ENCODE measurements at places on chromosomes 7 and 10. TPM values are rescaled to one million over a fixed set of nuclear protein-coding genes. Genes with fewer than 3 reads are reported as not detected.
A peak's percentile ranks its signal among the peaks of the same experiment; 100 is the strongest.

CACNA2D1 gene
- 0.42 TPM for polyA plus RNA-seq

PRPS1L1 gene
- not detected for polyA plus RNA-seq

URGCP gene
- 11.7 TPM for polyA plus RNA-seq

CAV2 gene
- polyA plus RNA-seq: 29.7 TPM

LIPJ gene
- polyA plus RNA-seq: 0.11 TPM

PDZD8 gene
- 9.3 TPM for polyA plus RNA-seq

CCDC201 gene
- polyA plus RNA-seq: not detected

IFIT1B gene
- polyA plus RNA-seq: not detected

DNA sequence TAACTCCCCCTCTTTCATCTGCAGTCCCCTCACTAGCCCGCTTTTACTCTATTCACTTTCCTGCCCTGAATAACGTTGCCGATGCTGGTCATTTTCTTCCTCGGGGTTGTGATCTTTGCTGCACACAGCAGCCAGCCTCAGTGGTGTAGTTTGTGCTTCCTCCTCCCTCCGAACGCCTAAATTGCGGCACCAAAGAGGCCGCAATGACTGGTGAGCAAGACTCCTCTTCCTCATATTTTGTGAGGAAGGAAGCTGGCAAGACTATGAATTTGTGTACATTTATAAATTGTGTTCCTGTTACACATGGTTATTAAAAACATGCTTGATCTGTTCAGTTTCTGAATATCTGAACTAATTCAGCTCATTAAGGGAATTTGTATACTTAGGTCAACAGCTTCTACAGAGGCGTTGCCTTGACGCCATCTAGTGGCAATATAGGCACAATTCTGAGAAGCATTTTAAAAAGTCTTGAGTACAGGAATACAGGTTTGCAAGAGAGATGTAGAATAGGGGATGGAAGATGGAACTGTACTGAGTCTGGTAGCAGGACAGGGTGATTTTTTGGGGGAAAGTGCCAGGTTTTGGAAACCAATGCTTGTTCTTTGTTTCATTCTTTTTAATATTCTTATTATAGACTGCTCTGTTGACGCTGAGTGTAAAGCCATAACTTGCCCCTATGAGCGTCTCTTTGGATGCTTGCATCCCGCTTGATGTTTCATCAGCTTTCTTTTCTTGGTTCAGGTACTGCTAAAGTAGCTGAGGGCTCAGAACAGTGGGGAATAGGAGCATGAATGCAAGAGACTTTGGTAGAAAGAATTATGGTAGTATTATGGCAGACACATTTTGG lies 4.1 kb upstream of the TAS2R5 start:
- no peaks in the 10 kb centered on the region for H3K4me1 ChIP-seq
- no peak overlapping the region for H3K27ac ChIP-seq
- no peaks in the 10 kb centered on the region for H3K36me3 ChIP-seq
- no peaks in the 10 kb centered on the region for H3K27me3 ChIP-seq
- DNase-seq: no peak

DNA sequence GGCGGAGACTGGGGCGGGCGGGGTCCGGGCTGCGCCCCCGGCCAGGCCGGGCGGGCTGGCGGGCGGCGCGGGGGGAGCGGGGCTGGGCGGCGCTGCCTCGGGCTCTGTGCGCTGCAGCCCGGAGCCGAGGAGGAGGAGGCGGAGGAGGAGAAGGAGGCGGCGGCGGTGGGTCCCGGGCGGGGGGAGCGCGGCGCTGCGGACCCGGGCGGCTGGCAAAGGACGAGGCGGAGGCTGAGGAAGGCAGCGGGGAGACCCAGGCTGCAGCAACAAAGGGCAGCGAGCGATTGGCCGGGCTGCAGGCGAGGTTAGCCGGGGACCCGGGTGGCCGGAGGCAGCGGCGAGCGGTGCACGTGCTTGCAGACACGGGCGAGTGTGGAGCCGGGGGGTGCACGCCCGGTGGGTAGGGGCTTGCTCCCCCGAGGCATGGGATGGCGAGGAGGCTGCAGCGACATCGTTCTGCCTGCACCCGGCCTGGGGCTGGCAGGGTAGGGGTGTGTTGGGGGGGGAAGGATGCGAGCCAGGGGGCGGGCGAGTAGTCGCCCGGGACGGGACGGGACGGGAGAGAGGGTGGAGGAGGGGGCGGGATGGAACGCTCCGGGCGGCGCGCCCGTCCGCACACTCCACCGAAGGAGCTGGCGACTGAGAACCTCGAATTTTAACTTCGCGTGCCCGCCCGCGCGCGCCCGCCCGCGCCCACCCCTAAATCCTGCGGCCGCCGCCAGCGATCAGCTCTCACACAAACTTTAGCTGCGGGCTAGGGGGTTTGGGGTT lies 844 bp upstream of the KAT6B start:
- peak overlapping the region; percentile 77 for H3K27ac ChIP-seq
- peaks cover 13% of the 10 kb centered on the region for H3K4me1 ChIP-seq
- DNase-seq: no peak
- no peaks in the 10 kb centered on the region for H3K27me3 ChIP-seq
- peak overlapping the region; percentile 91 for H3K4me3 ChIP-seq
- no peaks in the 10 kb centered on the region for H3K36me3 ChIP-seq

- H3K27ac ChIP-seq: no peak overlapping the region
- no peak for DNase-seq
- H3K4me1 ChIP-seq: peaks cover 3% of the 10 kb centered on the region
- H3K36me3 ChIP-seq: no peaks in the 10 kb centered on the region
Observed at GRCh38 chr10:110103921-110104461, 96.2 kb downstream of the ADD3 start.

DNA sequence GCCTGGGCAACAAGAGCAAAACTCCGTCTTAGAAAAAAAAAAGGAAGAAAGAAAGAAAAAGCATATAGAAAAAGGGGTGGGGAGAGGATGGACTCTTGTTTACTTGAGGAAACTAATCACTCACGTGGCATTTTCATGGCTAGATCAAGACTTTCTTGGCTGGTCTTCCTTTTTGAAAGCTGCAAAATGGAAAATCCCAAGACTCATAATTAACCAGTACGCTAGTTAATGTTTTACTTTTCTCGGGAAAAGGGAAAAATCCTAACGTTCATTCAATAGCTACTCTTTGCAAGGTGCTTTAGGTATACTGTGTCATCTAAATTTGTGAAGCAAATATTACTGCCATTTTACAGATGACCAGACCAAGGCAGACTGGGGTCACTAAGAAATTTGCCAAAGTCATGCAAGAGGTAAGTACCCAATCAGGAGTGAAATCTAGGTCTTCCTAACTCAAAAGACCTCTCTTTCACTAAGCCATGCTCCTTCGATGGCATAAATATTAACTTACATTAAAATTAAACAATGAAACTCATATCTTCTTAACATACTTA lies 24.4 kb downstream of the NAPEPLD start:
- H3K36me3 ChIP-seq: peaks cover 28% of the 10 kb centered on the region
- no peaks in the 10 kb centered on the region for H3K27me3 ChIP-seq
- H3K4me1 ChIP-seq: peaks cover 2% of the 10 kb centered on the region
- no peak overlapping the region for H3K4me3 ChIP-seq
- H3K27ac ChIP-seq: no peak overlapping the region
- no peak for DNase-seq

DNA sequence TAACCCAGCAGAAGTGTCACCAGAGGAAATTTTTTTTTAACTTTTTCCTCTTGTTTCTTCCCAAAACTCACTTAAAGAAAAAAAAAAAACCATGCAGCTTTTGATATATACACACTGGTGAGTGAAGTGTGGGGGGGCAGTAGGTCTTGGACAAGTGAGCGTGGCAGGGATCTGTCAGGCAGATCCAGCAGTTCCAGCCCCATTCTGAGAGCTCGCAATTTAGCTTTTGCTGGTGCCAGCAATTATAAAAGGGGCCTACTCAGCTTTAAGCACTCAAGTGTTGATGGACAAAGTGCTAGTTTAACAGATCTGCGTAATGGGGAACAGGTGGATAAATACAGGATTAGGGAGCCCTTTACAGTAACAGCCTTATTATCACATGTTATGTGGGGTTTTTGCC lies 619.2 kb upstream of the GALNT17 start:
- no peaks in the 10 kb centered on the region for H3K27me3 ChIP-seq
- H3K36me3 ChIP-seq: no peaks in the 10 kb centered on the region
- no peaks in the 10 kb centered on the region for H3K4me1 ChIP-seq
- no peak overlapping the region for H3K27ac ChIP-seq

- H3K4me3 ChIP-seq: no peak overlapping the region
- DNase-seq: no peak
- no peaks in the 10 kb centered on the region for H3K27me3 ChIP-seq
- no peaks in the 10 kb centered on the region for H3K4me1 ChIP-seq
Observed at GRCh38 chr7:143054621-143055020, 2.5 kb downstream of the OR6V1 start.

GRCh38 chr7:17275749-17276671 lies 22.4 kb upstream of the AHR start:
- no peaks in the 10 kb centered on the region for H3K27me3 ChIP-seq
- H3K4me1 ChIP-seq: peaks cover 4% of the 10 kb centered on the region

DNA sequence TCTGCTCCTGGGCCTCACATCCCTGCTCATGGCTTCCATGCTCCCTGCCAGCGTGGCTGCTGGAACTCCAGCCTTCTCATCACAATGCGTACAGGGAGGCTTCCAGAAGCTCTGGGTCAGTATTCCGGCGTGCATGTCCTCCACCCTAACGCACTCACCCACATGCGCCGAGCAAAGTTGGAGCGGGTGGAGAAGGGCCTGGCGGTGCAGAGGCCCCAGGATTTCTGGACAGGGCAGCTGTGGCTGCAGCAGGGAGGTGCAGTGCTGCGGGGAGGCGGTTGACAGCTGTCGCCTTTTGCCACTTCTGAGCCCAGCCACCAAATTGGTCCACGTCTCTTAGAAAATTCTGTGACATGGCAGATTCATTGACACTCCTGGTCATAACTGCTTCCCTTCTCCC lies 33.6 kb upstream of the FAM20C start:
- no peak overlapping the region for H3K4me3 ChIP-seq
- DNase-seq: no peak
- H3K27me3 ChIP-seq: no peaks in the 10 kb centered on the region
- H3K36me3 ChIP-seq: no peaks in the 10 kb centered on the region

DNA sequence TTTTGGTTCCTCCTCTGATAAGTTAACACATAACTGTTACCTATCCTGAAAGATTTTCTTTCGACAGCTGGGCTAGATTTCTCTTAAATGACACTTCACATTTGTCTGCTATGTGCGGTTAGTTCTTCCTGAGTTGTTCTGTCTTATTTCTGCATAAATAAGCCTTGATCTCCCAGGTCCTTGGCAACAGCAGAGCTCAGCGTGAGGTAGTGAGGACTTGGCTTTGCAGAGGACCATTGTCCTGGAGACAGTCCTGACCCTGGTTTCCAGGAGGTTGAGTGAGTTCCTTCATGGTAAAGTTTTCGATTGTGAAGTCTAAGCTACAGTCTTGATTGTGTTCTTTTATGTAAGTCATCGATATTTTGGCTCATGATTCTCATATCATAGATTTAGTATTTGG lies 23.7 kb downstream of the SND1 start:
- H3K36me3 ChIP-seq: no peaks in the 10 kb centered on the region
- no peak for DNase-seq
- no peak overlapping the region for H3K4me3 ChIP-seq

GRCh38 chr10:17562614-17563013 lies 54.6 kb downstream of the HACD1 start:
- no peaks in the 10 kb centered on the region for H3K4me1 ChIP-seq
- H3K27ac ChIP-seq: no peak overlapping the region
- no peaks in the 10 kb centered on the region for H3K27me3 ChIP-seq
- H3K4me3 ChIP-seq: no peak overlapping the region

GRCh38 chr7:8434290-8435002 lies 1.0 kb downstream of the NXPH1 start:
- peaks cover 14% of the 10 kb centered on the region for H3K27me3 ChIP-seq
- no peak for DNase-seq
- no peak overlapping the region for H3K4me3 ChIP-seq
- no peaks in the 10 kb centered on the region for H3K36me3 ChIP-seq
- H3K27ac ChIP-seq: no peak overlapping the region

- H3K4me3 ChIP-seq: no peak overlapping the region
- no peak overlapping the region for H3K27ac ChIP-seq
- DNase-seq: no peak
- H3K36me3 ChIP-seq: no peaks in the 10 kb centered on the region
- H3K4me1 ChIP-seq: no peaks in the 10 kb centered on the region
- H3K27me3 ChIP-seq: no peaks in the 10 kb centered on the region
Observed at GRCh38 chr10:122435212-122435827, 19.1 kb upstream of the ARMS2 start.

GRCh38 chr10:70509757-70510147 lies 31.2 kb downstream of the PALD1 start:
- H3K27ac ChIP-seq: no peak overlapping the region
- no peak for DNase-seq
- H3K36me3 ChIP-seq: no peaks in the 10 kb centered on the region
- no peaks in the 10 kb centered on the region for H3K27me3 ChIP-seq

- no peaks in the 10 kb centered on the region for H3K27me3 ChIP-seq
- H3K4me1 ChIP-seq: no peaks in the 10 kb centered on the region
- no peak overlapping the region for H3K27ac ChIP-seq
- no peak overlapping the region for H3K4me3 ChIP-seq
- H3K36me3 ChIP-seq: no peaks in the 10 kb centered on the region
Observed at GRCh38 chr7:41135511-41135910, 567.4 kb downstream of the INHBA start.

DNA sequence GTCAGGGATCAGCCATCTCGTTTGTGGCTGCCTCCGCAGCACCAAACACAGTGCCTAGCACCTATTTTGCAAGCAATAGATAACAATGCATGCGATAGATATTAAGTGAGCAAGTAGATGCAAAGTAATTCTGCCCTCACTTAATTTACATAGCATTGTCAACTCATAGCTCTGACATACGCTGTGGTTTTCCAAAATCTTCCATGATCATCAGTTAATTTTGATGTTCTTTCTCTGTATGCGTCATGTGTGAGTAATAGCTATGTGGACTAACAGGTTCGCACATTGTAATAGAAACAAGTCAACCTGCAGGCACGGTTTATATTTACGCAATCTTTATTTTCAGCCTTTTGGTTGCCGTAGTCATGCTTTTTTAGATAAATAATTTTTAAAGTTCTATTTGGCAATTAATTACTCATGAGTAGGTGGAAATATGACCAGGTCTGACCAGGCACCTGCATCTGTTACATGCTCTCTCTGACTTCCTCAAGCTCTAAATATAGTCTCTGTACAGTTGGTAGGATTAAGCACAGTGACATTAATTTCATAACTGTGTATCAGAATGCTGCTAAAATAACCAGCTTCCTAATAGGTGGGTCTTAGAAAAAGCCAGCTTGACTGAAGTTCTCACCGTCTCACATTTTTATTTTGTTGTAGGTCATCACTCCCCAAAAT lies 13.3 kb downstream of the MAP3K8 start:
- peaks cover 12% of the 10 kb centered on the region for H3K36me3 ChIP-seq
- no peaks in the 10 kb centered on the region for H3K27me3 ChIP-seq
- no peak overlapping the region for H3K4me3 ChIP-seq
- H3K27ac ChIP-seq: no peak overlapping the region

- H3K27me3 ChIP-seq: no peaks in the 10 kb centered on the region
- H3K27ac ChIP-seq: no peak overlapping the region
- no peak for DNase-seq
- no peaks in the 10 kb centered on the region for H3K4me1 ChIP-seq
- no peaks in the 10 kb centered on the region for H3K36me3 ChIP-seq
- no peak overlapping the region for H3K4me3 ChIP-seq
Observed at GRCh38 chr10:97701438-97702069, 12.0 kb upstream of the MARVELD1 start.

GRCh38 chr10:88608780-88609179 lies 22.2 kb downstream of the LIPJ start:
- no peak for DNase-seq
- no peak overlapping the region for H3K27ac ChIP-seq
- no peak overlapping the region for H3K4me3 ChIP-seq
- H3K4me1 ChIP-seq: no peaks in the 10 kb centered on the region

- no peak overlapping the region for H3K27ac ChIP-seq
- H3K4me3 ChIP-seq: no peak overlapping the region
- H3K27me3 ChIP-seq: no peaks in the 10 kb centered on the region
- H3K36me3 ChIP-seq: peaks cover 16% of the 10 kb centered on the region
- no peaks in the 10 kb centered on the region for H3K4me1 ChIP-seq
Observed at GRCh38 chr10:35007858-35008301, 82.3 kb downstream of the CUL2 start.
